Vagina (tissue), 2 donors: ENCODE measurements at places on chromosomes 1 and 21. TPM values are rescaled to one million over a fixed set of nuclear protein-coding genes. Genes with fewer than 3 reads are reported as not detected.

DNA sequence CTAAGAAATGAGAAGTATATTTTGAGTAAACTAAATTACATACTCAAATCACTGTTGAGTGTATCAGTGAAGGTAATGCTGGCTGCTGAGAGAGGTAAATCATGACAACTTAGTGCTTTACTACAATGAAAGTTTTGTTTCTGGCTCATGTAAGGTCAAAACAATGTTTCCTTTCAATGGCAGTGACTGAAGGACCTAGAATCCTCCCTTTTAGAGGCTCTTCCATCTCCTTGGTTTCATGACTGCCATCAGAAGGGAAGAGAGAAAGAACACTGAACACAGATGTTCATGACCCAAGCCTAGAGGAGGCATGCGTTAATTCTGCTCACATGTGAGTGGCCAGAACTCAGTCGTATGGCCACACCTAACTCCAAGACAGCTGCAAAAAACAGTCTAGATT, 130.6 kb downstream of the AKT3 start:
- DNase-seq: no peak
- no peak overlapping the region for H3K27ac ChIP-seq
- peaks cover 27% of the 10 kb centered on the region for H3K4me1 ChIP-seq
- no peaks in the 10 kb centered on the region for H3K36me3 ChIP-seq
- no peak overlapping the region for H3K4me3 ChIP-seq
- no peaks in the 10 kb centered on the region for H3K27me3 ChIP-seq

GRCh38 chr1:150765296-150765976, at the start of gene CTSS:
CTSS (minus strand) TSS chr1:150765778; CDS start chr1:150764763, 1,015 bp downstream.
- no peaks in the 10 kb centered on the region for H3K27me3 ChIP-seq
- peak within 1 kb of the TSS; percentile 37 for H3K4me3 ChIP-seq
- peaks cover 6% of the 10 kb centered on the region for H3K4me1 ChIP-seq

- no peak overlapping the region for H3K4me3 ChIP-seq
- DNase-seq: no peak
- H3K36me3 ChIP-seq: peaks cover 63% of the 10 kb centered on the region
- H3K4me1 ChIP-seq: no peaks in the 10 kb centered on the region
- H3K27me3 ChIP-seq: no peaks in the 10 kb centered on the region
Measured at GRCh38 chr1:45656573-45657226, 29.6 kb downstream of the GPBP1L1 start.

DNA sequence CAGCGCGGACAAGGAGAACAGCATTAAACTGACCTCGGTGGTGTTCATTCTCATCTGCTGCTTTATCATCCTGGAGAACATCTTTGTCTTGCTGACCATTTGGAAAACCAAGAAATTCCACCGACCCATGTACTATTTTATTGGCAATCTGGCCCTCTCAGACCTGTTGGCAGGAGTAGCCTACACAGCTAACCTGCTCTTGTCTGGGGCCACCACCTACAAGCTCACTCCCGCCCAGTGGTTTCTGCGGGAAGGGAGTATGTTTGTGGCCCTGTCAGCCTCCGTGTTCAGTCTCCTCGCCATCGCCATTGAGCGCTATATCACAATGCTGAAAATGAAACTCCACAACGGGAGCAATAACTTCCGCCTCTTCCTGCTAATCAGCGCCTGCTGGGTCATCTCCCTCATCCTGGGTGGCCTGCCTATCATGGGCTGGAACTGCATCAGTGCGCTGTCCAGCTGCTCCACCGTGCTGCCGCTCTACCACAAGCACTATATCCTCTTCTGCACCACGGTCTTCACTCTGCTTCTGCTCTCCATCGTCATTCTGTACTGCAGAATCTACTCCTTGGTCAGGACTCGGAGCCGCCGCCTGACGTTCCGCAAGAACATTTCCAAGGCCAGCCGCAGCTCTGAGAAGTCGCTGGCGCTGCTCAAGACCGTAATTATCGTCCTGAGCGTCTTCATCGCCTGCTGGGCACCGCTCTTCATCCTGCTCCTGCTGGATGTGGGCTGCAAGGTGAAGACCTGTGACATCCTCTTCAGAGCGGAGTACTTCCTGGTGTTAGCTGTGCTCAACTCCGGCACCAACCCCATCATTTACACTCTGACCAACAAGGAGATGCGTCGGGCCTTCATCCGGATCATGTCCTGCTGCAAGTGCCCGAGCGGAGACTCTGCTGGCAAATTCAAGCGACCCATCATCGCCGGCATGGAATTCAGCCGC, 2.5 kb downstream of the S1PR1 start:
- no peak for DNase-seq
- H3K27me3 ChIP-seq: no peaks in the 10 kb centered on the region
- no peak overlapping the region for H3K27ac ChIP-seq
- H3K36me3 ChIP-seq: no peaks in the 10 kb centered on the region

DNA sequence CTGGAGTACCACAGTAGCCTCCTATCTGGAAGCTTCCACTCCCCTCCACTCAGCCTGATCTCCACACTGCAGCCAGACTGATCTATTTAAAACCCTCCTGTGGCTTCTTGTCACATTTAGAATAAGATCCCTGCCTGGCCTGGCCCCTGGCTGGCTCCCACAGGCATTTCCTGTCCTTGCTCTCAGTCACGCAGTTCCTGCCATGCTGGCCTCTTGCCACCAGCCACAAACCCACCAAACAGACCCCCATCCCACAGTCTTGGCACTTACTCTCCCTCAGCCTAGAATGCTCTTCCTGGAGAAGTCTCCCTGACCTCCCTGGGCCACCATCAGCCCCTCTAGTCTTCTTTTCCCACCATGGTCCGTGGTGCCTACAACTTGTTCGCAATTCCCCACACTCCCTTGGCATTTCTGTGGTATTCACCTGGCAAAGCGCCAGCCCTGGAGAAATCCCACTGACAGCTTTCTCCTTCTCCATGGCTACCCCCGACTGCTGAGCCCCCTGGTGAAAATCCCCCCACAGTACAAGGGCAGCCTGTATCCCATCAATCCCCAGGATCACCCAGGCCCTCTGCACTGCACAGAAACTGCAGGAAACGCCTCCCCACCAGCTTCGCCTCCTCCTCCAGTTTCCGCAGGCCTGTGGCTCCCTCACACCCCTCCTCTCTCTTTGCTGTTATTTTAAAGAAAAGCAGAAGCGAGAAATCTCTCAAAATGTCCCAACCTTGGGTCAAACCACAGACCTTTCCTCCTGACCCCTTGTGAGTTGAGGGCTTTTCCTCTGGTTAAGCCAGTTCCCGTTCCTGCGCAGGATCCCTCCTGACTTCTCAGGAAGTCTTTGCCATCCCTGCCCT, 94.5 kb downstream of the SYT2 start:
- no peak overlapping the region for H3K27ac ChIP-seq
- H3K36me3 ChIP-seq: no peaks in the 10 kb centered on the region
- no peaks in the 10 kb centered on the region for H3K27me3 ChIP-seq
- H3K4me1 ChIP-seq: peaks cover 15% of the 10 kb centered on the region
- H3K4me3 ChIP-seq: no peak overlapping the region

DNA sequence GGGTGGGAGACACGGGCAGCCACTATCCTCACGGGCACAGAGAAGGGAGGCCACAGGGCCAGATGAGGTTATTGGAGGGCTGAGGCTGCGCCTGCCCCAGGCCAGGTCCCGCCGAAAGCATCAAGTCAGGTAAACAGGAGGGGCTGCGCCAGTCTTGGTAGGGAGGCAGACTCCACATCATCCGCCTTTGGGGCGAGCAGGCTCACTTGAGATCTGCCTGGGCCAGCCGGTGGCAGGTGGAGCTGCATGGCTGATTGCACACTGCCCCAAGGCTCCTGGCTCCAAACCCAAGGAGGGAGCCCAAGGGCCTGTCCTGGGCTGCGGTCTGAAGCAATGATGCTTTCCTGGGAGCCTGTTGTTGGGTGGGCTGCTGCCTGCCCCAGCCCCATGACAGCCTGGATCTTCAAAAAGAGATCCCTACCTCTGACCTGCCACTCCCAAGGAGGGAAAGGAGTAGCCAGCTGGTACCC, 4.6 kb downstream of the SMIM1 start:
- H3K4me3 ChIP-seq: no peak overlapping the region
- no peaks in the 10 kb centered on the region for H3K27me3 ChIP-seq
- H3K36me3 ChIP-seq: peaks cover 32% of the 10 kb centered on the region
- no peak for DNase-seq

DNA sequence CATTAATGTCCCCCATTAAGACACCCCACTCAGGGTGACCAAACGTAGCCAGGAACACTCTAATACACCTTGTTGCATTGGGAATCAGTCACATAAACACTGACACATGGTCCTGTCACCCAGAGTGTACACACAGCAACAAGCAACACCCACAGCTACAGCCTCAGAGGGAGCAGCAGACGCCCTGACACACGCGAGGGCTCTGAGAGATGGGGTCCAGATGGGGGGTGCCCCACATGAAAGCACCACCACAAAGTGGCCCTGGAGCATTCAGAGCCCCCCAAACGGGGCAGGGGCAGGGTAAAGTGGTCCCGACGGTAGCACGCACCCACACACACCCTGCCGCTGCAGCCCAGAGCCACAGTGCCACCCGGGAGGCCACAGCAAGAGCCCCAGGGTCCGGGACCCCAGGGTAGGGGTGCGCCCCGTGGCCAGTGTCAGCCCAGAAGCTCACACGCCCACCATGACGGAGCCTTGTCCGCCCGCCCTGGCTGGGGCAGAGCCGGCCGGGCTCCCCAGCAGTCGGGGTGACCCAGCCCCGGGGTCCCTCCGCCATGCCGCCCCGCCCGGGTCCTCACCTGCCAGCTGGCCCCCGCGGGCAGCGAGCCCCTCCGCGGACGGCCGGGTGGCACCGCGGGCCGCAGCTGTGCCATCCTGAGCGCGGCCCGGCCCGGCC, 47.3 kb downstream of the RAP1GAP start:
- peak overlapping the region; percentile 33 for H3K4me3 ChIP-seq
- H3K36me3 ChIP-seq: no peaks in the 10 kb centered on the region
- DNase-seq: no peak
- H3K27ac ChIP-seq: no peak overlapping the region
- H3K27me3 ChIP-seq: no peaks in the 10 kb centered on the region
- peaks cover 19% of the 10 kb centered on the region for H3K4me1 ChIP-seq

GRCh38 chr1:184296466-184297243, 90.2 kb upstream of the C1orf21 start:
- no peak overlapping the region for H3K4me3 ChIP-seq
- H3K4me1 ChIP-seq: peaks cover 25% of the 10 kb centered on the region
- DNase-seq: no peak
- no peaks in the 10 kb centered on the region for H3K27me3 ChIP-seq
- no peaks in the 10 kb centered on the region for H3K36me3 ChIP-seq
- peak overlapping the region; percentile 71 for H3K27ac ChIP-seq

- no peaks in the 10 kb centered on the region for H3K36me3 ChIP-seq
- no peaks in the 10 kb centered on the region for H3K4me1 ChIP-seq
- H3K27ac ChIP-seq: no peak overlapping the region
- H3K27me3 ChIP-seq: no peaks in the 10 kb centered on the region
- no peak for DNase-seq
Measured at GRCh38 chr1:6303397-6304012, 42.6 kb upstream of the GPR153 start.

GRCh38 chr21:27190601-27191000, 223.7 kb upstream of the ADAMTS5 start:
- DNase-seq: no peak
- no peaks in the 10 kb centered on the region for H3K36me3 ChIP-seq
- no peak overlapping the region for H3K27ac ChIP-seq
- H3K4me1 ChIP-seq: peaks cover 11% of the 10 kb centered on the region
- no peak overlapping the region for H3K4me3 ChIP-seq
- H3K27me3 ChIP-seq: no peaks in the 10 kb centered on the region

DNA sequence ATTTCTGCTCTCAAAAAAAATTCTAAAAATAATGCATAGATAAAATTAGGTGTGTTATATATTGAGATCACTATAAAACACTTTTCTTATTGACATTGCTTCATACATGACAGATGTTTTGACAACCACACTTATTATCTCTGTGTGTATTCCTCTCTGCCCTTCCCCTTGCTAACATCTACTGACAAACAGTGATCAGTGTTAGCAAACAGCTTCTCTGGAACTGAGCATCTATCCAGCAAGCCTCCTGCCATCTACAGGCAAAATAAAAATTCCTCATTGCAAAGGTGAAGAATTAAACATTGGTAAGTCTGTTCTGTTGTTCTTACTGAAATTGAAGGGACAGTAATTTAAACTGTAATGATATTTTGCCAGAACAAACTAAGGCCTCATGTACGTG, 2153.9 kb downstream of the NCAM2 start:
- no peak for DNase-seq
- no peak overlapping the region for H3K4me3 ChIP-seq
- no peaks in the 10 kb centered on the region for H3K36me3 ChIP-seq
- no peaks in the 10 kb centered on the region for H3K27me3 ChIP-seq
- H3K27ac ChIP-seq: no peak overlapping the region
- H3K4me1 ChIP-seq: no peaks in the 10 kb centered on the region

- H3K27me3 ChIP-seq: no peaks in the 10 kb centered on the region
- H3K27ac ChIP-seq: no peak overlapping the region
- no peak for DNase-seq
- H3K4me3 ChIP-seq: no peak overlapping the region
- H3K36me3 ChIP-seq: no peaks in the 10 kb centered on the region
Measured at GRCh38 chr1:65975708-65976107, 183.0 kb downstream of the PDE4B start.

The RGL1 gene
- 23.1 TPM for total RNA-seq

The CAMK1G gene
- not detected for total RNA-seq
